Sigmoid colon (tissue), 7 donors: ENCODE measurements at places on chromosomes 1 and 21. TPM values are rescaled to one million over a fixed set of nuclear protein-coding genes. Genes with fewer than 3 reads are reported as not detected.

Gene TPTE
- total RNA-seq, result not detected

DNA sequence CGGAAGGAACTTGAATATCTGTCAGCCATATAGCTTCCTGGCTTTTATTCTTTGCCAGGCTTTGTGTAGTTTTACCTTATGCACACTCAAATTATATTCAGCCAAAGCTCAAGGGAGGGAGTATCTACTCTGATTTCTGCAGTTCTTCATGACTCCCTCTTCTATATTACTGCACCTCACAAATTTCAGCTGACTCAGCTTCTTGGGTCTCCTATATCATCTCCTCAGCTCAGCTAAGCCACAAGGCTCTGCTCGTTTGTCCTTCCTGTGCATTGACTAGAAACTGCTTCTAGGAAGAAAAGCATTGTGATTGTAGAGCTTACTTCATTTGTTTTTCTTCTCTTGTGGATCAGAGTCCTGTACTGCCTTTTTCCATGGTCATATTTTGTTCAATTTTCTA lies 37.4 kb downstream of the BTBD8 start:
- no peak for DNase-seq

- DNase-seq, result no peak
These were observed 442.4 kb downstream of the LTN1 start for GRCh38 chr21:28550057-28550825.

DNA sequence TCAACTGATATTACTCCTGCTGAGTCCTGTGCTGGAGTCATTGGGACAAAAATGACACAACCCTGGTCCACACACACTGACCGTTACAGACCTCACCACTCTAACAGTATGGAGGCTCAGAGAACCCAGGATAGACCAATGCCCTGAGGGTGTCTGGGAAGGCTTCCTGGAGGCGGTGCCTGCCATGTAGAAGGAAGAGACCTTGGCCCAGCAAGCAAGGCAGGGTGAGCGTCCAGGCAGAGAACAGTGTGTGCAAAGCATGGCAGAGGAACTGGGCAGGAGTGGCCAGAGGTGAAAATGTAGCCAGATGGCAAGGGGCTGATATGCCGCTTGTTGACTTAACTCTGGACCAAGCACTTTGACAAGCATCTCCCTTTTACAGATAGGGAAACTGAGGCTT lies 85.5 kb downstream of the VWA5B1 start:
- DNase-seq, result peak; percentile 36

GRCh38 chr1:218886101-218886871 lies 287.4 kb upstream of the LYPLAL1 start:
- peak; percentile 75 for DNase-seq
